B cell (primary cell): ENCODE measurements at places on chromosomes 11 and 22. TPM values are rescaled to one million over a fixed set of nuclear protein-coding genes. Genes with fewer than 3 reads are reported as not detected.

DLG2 gene
- total RNA-seq: 5.4 and 5.8 TPM in 2 replicates

SLC22A8 gene
- total RNA-seq: not detected in 2 replicates

CHRNA10 gene
- total RNA-seq: 4.0 and 5.2 TPM in 2 replicates

MPZL3 gene
- total RNA-seq: 4.2 and 4.9 TPM in 2 replicates

MRGPRX3 gene
- not detected in 2 replicates for total RNA-seq

PELI3 gene
- 15.6 and 17.0 TPM in 2 replicates for total RNA-seq

HBG2 gene
- total RNA-seq: not detected in 2 replicates

ASRGL1 gene
- total RNA-seq: 0.49 and 1.1 TPM in 2 replicates

TRPM5 gene
- total RNA-seq: not detected in 2 replicates

MUC15 gene
- total RNA-seq: not detected in 2 replicates

MYO18B gene
- total RNA-seq: 0.15 TPM in 1 of 2 replicates, not detected in the other

BTBD18 gene
- not detected in 2 replicates for total RNA-seq

KDM4E gene
- total RNA-seq: not detected in 2 replicates

C22orf31 gene
- total RNA-seq: not detected in 2 replicates

FEN1 gene
- total RNA-seq: 9.2 and 9.8 TPM in 2 replicates

EFCAB6 gene
- total RNA-seq: 0.07 and 0.39 TPM in 2 replicates

BCO2 gene
- 1.7 and 4.4 TPM in 2 replicates for total RNA-seq

SORL1 gene
- total RNA-seq: 396 and 414 TPM in 2 replicates

ISX gene
- total RNA-seq: not detected in 2 replicates

ANKK1 gene
- total RNA-seq: 0.89 and 1.1 TPM in 2 replicates

INPP5J gene
- 0.29 and 0.52 TPM in 2 replicates for total RNA-seq

FOLH1 gene
- total RNA-seq: not detected in 2 replicates

UBQLNL gene
- total RNA-seq: 1.3 and 1.4 TPM in 2 replicates

KRTAP5-2 gene
- not detected in 2 replicates for total RNA-seq

PGA5 gene
- total RNA-seq: not detected in 2 replicates

MRE11 gene
- 53.5 and 54.0 TPM in 2 replicates for total RNA-seq

WNT11 gene
- 0.39 TPM in 1 of 2 replicates, not detected in the other for total RNA-seq

NCAM1 gene
- 0.32 and 0.37 TPM in 2 replicates for total RNA-seq

RAG2 gene
- not detected in 2 replicates for total RNA-seq

FOLR2 gene
- total RNA-seq: 0.75 and 1.5 TPM in 2 replicates

RNF169 gene
- total RNA-seq: 27.3 and 28.4 TPM in 2 replicates

CCDC116 gene
- total RNA-seq: 0.52 and 0.63 TPM in 2 replicates

PDE3B gene
- total RNA-seq: 60.7 and 70.7 TPM in 2 replicates

NAALAD2 gene
- total RNA-seq: not detected in 2 replicates

GAL3ST3 gene
- not detected in 2 replicates for total RNA-seq

CDC45 gene
- 0.49 and 0.56 TPM in 2 replicates for total RNA-seq
